ENCODE measurements at places on chromosomes 1 and 21.

DNA sequence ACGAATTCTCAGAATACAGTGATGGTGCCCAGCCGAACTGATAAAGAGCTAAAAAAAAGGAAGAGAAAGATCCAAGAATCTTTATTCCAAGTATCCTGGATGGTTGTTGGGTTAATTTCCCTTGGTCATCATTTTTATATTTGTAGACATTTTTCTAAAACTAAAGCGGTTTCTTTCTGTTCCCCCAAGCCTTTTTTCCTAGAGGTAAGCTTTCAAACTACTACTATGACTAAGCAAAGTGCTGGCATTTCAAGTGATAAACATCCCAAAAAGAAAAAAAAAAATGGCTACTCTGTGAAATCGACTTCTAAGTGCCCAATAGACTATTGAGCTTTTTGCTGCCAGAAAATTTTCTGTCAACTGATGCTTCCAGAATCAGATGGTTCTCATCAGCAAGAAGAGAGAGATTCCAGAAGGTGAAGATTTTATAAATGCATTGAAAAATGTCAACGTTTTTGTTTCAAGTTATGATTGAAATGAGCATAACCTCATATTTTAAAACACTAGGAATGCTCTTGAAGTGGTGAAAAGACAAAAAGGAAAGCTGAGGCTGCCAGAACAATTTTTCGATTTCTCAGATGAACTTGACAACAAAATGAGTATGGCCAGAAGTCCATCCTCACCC is 96.1 kb upstream of the ZC3H11B start:
- no peak for DNase-seq

GRCh38 chr1:60071296-60071695 is 2.3 kb downstream of the C1orf87 start:
- no peak for DNase-seq

- no peak for DNase-seq
Observed at GRCh38 chr1:59973719-59974118, 47.1 kb upstream of the CYP2J2 start.

DNA sequence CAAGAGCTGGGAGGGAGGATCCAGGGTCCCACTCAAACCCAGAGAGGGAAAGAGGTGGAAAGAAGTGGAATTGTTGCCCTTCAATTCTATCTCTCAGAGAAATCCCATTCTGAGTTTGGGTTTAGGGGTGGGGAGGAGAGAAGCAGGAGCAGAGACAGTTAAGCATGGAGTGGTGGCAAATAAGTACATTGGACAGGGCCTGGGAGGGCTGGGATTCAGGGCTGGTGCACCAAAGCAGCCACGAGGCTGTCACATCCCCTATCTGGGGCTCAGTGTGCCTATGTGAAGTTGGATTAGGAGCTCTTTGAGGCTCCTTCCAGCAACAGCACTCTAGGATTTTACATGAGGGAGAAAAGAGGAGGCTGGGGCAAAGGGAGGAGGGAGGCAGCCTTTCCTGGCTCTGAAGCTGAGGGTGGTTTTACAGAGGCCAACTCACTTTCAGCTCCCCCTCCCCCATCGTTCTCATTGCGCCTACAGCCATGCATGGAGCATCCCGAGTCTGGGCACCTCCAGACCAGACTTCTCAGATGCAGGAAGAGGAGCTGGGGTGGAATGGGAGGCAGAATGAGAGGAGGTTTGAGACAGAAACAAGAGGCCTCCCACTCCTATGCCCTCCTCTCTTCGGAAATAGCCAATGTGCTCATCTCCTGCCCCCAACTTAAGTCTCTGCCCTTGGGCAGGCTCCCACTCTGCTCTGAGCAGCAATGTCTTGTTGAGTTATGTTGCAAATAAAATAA is 3.0 kb upstream of the SYT6 start:
- DNase-seq: no peak

- no peak for DNase-seq
Observed at GRCh38 chr1:234474375-234474774, 4.6 kb downstream of the TARBP1 start.

- no peak for DNase-seq
Observed at GRCh38 chr1:213519098-213519497, 468.1 kb downstream of the RPS6KC1 start.

- no peak for DNase-seq
Observed at GRCh38 chr1:75023005-75023404, 111.2 kb upstream of the LHX8 start.

DNA sequence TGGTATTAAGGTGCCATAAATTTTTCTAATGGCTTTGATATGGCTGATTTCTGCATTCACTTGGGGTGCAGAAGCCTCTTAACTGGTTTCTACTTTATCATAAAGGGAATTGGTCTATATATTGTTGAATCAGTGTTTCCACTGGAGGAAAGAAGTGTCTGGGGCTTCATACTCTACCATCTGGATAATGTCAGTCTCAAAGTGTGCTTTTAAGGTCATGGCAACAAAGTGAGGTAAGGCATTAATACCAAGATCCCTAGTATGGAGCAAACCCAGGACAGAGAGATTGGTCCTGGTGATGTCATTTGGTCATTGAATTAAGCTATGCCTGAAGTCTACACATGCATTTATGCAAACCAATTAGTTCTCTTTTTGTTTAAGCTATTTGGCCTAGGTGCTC is 309.9 kb downstream of the DUSP10 start:
- DNase-seq: no peak

DNA sequence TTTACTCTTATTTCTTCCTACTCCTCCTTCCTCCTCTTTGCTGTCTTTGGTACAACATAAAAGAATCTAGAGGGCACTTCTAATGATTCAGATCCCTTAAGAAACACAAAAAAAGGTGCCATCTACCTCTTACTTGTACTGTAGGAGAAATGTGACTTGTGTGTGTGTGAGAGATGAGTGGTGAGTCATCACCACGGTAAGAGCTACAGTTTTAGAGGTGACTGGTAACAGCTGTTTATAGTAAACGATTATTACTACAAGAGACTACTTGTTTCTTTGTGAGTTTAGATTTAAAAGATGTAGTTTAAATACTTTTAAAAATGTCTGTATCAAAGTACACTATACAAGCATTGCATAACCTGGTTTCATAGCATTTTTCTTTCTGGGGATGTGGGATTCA is 40.4 kb downstream of the SLC35D1 start:
- DNase-seq: no peak

- DNase-seq: no peak
Observed at GRCh38 chr21:43719748-43720538, 1.0 kb downstream of the PDXK start.

DNA sequence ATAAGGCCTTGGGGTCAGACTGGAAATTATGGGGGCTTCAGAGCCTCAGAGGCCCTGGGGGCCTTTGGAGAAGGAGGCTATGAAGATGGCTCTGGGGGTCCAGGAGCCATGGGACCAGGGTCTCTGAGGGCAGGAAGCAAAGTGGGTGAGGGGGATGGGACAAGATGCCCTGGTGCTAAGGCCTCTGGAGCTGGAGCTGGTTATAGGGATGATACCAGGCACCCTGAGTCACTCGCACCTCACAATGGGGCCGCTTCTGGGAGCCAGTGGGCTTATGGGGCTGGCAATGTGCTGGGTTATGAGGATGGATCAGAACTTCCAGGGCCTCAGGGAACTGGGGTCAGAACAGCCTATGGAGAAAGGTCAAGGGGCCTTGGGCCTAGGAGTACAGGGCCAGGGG is 17.6 kb downstream of the IGFN1 start:
- no peak for DNase-seq

DNA sequence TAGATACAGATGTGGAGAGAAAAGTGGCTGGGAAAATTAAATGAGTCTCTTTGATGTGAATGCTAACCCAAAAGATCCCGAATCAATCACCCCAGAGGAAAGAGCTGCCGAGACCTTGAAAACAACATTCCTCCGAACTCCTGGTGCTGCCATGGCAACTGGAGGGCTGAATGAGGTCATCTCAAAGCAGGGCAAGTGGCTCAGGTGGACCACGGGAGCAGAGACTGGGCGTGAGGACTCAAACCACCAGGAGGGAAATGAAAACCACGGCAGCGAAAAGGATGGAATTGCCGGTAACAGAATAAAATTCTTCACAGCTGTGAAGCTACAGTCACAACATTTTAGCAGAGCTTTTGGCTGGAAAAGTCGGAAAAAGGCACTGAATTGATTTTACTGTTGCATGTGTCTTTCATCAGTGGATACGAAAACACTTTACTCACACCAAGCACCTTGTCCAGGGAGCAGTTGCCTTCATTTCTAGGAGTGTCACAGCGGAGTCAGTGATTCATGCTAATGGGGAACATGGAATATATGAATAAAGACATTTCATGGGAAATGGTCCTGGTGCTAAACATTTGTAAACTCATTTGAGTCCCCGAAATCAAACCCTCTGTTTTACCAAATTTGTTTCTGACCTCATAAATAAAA is 23.2 kb upstream of the BECN2 start:
- no peak for DNase-seq

DNA sequence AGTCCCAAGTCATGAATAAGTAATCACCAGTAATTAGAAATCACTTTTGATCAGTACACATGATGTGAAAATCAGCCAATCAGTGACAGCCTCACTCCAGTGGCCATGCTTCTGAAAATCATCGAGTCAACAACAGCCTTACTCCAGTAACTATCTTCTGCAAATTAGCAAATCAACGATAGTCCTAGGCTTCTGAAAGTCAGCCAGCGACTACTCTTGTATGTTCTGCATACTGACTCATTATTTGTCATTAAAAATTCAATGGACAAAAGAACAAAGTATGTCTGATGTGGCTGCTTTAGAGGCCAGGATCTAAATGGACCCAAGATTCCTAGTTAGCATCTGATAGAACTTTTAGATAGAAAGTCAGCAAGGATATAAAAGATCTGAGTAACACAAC is 102.5 kb downstream of the GPR52 start:
- DNase-seq: no peak

- DNase-seq: no peak
Observed at GRCh38 chr1:36076979-36077573, 6.8 kb upstream of the TEKT2 start.

GRCh38 chr1:181514298-181515290 is 31.3 kb downstream of the CACNA1E start:
- no peak for DNase-seq

DNA sequence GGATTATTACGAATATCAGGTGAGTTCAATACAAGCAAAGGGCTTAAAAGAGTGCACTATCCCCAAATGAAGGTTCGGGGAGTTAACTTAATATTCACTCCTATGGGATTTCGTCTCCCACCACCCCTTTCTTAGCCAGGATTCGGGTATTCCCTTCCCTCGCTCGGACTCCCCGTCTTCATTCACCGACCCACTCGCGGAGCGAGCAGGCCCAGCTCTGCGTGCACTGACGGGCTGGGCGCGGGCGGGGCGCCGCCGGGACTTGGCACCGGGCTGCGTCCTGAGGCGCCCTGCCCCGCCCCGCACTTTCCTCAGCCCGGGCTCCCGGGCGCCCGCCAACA is 7.7 kb upstream of the MPZL1 start:
- peak; percentile 91 for DNase-seq

DNA sequence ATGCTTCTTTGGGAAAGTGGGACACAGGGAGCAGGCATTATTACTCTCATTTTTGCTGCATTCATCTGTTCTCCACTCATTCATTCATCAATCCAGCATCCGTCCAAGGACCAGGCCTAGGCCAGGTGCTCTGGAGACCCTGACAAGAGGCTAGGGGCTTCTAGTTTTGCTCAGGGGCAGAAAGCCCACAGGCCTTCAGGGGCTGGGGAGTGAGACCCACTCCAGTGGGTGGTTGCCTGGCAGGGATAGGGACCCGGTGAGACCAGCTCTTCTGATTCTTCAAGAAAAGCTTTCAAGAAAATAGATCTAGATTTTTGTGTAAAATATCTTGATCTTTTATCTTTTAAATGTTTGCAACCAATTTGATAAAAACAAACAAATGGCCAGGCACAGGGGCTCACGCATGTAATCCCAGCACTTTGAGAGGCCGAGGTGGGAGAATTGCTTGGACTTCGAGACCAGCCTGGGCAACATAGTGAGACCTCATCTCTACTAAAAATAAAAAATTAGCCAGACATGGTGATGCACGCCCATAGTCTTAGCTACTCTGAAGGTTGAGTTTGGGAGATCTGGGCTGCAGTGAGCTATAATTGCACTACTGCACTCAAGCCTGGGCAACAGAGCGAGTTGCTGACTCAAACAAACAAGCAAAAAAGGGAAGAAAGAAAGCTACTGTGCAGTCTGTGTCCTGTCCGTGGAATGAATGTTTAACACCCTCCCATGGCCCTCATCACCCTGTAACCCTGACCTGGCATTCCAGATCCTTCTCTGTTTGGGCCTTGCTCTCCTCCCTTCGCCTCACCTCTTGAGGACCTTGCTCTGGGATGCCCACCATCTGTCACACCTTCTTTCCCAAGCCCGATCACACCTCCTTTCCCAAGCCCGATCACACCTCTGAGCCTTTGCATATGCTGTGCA is 17.3 kb upstream of the LRP8 start:
- no peak for DNase-seq

- DNase-seq: no peak
Observed at GRCh38 chr1:3509721-3510120, 55.3 kb downstream of the ARHGEF16 start.

DNA sequence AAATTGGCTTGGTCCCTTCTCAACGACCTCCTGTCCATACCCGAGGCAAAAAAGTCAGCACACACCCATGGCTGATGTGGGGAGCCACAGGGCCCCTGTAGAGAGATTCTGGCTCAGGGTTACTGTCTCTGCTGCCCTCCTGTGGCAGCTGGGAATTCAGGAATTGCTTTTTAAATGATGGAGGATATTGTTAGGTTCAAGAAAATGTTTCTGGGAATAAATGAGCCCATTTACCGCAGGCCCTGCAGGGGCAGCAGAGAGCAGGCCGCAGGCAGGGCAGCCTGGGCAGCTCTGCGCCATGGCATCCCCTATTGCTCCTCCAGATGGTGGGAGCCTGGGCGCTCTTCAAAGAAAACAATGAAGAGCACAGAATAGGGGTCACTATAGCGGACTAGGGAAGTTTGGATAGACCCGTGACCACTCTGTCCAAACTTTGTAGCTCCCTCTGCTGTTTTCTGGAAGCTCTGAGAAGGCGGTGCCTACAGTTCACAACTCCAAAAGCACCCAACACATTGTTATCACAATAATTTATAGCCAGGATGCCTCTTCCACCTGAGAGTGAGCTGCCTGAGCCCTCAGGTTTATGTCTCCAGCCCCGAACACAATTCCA is 201.1 kb downstream of the BACH1 start:
- no peak for DNase-seq

GRCh38 chr1:28915031-28915895 is 894 bp downstream of the EPB41 start:
- DNase-seq: peak; percentile 40

DNA sequence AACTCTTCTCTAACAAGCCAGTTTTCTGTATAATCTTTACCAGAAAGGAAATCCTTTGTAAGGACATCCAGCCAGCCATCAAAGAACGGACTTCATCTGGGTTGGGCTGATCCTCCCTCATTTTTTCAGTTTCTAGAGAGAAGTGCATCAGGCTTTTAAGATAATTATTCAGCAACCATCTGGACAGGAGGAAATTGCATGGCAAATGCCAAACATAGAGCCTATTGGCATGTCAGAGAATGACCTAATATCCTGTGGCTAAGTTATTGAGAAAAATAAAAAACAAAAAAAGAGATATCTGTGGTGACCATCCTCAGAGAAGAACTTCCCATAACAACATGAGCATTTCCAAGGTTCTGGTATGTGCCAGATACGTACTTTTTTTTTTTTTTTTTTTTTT is 74.9 kb upstream of the BEND5 start:
- DNase-seq: no peak

- no peak for DNase-seq
Observed at GRCh38 chr1:11414926-11415538, 63.9 kb upstream of the DISP3 start.

GRCh38 chr1:100325415-100326324 is 26.6 kb upstream of the CDC14A start:
- no peak for DNase-seq

GRCh38 chr1:197170538-197170937 is 24.1 kb upstream of the ASPM start:
- DNase-seq: no peak

- no peak for DNase-seq
Observed at GRCh38 chr1:108583757-108584427, 24.0 kb downstream of the EEIG2 start.

Measured in suprapubic skin (tissue), 4 donors.